ENCODE measurements at places on chromosomes 12 and 14.

- DNase-seq: no peak
These were observed 52.4 kb downstream of the SYT1 start for GRCh38 chr12:78916845-78917480.

- no peak for DNase-seq
These were observed 100.0 kb downstream of the PPP2R5C start for GRCh38 chr14:101861464-101861863.

- DNase-seq: no peak
These were observed 107.0 kb downstream of the MGST1 start for GRCh38 chr12:16454481-16454880.

GRCh38 chr12:104956870-104957718 is 996 bp downstream of the SLC41A2 start:
- no peak for DNase-seq

- no peak for DNase-seq
These were observed 45.3 kb downstream of the SETD3 start for GRCh38 chr14:99435327-99435726.

Data from activated CD8-positive, alpha-beta memory T cell treated with anti-CD3 and anti-CD28 coated beads for 4 hours (primary cell).